ENCODE measurements at places on chromosomes 5 and 9. TPM values are rescaled to one million over a fixed set of nuclear protein-coding genes. Genes with fewer than 3 reads are reported as not detected.

PCDHAC1 gene
- total RNA-seq, result 0.09 TPM

CKMT2 gene
- not detected for total RNA-seq

GRCh38 chr5:17398431-17398830, 99.6 kb upstream of the TAF11L2 start:
- DNase-seq, result no peak

DNA sequence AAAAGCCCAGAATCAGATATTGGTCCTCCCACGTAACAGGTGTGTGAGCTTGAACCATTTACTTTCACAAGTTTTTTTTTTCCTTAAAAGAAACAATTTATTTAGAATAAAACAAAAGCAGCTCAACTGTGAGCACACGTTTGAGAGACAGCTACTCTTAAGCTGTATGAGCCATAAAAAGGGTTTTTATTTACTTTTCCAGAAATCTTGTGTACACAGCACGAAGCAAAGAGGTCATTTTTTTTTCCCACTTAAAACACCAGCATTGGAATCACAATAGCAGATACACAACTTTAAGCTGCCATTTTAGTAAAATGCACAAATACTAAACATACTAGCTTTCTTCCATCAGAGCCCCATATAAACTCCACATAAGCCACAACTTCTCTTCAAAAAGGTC, 44.6 kb downstream of the JAKMIP2 start:
- DNase-seq, result no peak

GRCh38 chr9:88502552-88503034, 32.4 kb upstream of the NXNL2 start:
- no peak for DNase-seq
